T-helper 2 cell (primary cell): ENCODE measurements at places on chromosomes 2 and 18.

DNA sequence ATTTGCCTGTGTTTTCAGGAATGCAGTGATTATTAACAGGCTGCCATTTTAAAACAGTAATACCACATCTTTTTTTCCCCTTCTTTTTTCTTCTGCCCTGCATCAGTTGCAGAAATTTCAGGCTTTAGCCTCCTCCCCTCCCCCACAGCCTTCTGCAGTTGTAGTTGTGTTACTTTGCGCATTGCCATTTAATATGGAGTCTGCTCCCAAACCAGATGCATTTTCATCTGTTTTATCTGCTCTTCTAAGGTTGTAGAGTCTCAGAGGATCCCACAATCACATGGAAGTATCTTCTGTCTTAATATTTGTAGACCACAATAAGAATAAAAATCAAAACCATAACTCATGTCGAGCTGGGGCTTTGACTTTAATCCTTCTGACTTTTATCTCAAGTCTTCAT lies 3.8 kb downstream of the ASXL3 start:
- DNase-seq = no peak

DNA sequence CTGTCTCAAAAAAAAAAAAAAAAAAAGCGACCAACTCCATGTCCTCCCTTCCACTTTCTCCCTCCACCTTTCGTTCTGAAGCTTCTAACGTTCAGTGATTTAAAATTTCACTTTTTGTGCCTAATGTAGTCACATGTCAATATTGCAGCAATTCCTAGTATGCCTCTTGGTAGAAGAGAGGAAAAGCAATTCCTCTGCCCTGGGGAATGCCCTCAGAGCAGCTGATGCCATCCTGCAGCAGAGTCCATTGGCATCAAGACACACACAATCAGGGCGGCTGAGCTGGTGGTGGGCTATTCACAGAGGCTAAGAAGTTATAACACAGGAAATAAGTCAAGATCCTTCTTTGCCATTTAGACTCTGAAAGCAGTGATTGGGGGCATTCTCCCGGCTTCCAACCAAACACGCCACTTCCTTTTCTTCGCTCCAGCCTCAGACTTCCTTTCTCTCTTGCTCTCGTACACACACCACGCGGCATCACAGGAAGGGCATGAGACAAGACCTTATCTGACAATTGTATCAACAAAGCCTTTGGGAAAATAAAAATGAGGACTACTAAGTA lies 71.9 kb downstream of the MOGAT1 start:
- no peak for DNase-seq

GRCh38 chr2:148194882-148195281 lies 174.0 kb downstream of the MBD5 start:
- DNase-seq = no peak

GRCh38 chr2:218293715-218294429 lies 1.6 kb upstream of the TMBIM1 start:
- DNase-seq = no peak

DNA sequence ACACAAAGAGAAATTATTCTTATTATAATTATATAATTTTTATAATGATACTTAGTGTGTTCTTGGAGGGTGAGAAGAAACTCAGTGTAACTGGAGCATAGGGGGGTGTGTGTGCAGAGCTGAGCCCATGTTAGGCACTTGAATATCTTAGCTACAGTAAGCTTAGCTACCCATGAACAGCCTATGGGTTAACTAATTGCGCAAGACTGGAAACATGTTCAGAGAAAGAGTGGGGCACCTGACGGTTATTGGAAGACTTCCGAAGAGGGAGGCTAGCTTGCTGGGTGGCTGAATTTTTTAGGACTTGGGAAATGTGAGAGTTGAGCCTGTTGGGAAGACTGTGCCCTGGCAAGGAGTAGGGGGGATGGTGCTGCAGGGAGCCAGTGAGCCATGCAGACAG lies 229.2 kb downstream of the SLC4A3 start:
- DNase-seq = no peak

- DNase-seq = no peak
Measured at GRCh38 chr2:53233759-53234547, 533.7 kb upstream of the CHAC2 start.

DNA sequence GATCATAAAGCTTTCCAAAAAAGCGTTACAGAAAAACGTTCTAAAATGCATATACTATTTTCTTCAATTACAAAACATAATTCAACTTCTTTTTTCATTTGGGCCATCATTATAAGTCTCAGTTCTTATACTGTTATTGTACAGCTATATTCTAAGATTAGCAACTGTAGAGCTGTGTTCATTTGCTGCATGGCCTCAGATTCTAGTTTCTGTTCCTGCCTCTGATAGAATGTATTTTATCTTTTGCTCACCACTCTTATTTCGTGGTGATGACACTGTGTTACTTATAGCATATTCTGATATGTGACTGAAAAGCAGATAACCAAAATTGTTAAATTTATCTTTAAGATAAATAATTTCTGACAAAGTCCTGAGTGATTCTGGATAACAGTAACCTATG lies 67.2 kb downstream of the PTRHD1 start:
- no peak for DNase-seq

- DNase-seq = no peak
Measured at GRCh38 chr2:191043438-191043837, 29.5 kb upstream of the STAT1 start.
